ENCODE measurements at places on chromosomes 1 and 21.

- DNase-seq, result no peak
These were observed 607.8 kb upstream of the ADGRL2 start for GRCh38 chr1:81192647-81193642.

GRCh38 chr1:196376630-196377328 lies 231.5 kb downstream of the KCNT2 start:
- no peak for DNase-seq

GRCh38 chr1:199931666-199932377 lies 95.7 kb upstream of the NR5A2 start:
- no peak for DNase-seq

GRCh38 chr1:100847361-100848082 lies 47.1 kb downstream of the EXTL2 start:
- DNase-seq, result no peak

DNA sequence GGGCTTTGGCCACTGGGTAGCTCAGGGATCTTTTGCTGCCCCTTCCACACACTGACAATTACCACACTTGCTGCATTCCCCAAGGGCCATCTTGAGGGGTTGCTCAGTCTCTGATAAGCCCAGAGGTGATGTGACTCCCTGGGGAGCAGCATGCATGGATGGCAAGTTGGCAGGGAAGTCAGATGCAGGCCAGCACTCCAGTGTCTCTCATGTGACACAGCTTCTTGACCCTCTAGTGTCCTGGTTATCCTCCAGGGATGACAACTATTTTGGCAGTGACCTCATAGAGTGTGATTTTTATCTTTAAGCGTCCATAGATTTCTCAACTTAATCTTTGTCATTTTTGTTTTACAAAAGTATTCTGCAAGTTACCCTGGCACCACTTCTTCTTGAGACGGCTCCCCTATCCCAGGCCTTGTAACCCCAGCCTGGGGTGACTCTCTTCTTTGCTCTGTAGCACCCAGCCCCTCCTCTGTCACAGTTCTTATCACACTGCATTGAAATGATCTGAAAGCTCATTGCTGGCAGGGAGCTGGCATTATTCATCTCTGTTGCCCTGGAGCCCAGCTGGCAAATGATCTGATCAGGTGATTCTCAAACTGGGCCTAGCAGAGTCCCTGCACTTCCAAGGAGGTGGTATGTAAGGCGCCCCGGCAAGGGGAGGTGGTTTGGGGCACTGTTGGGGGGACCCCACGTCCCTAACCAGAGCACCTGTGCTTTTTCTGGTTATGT lies 72.6 kb downstream of the TENT5C start:
- DNase-seq, result no peak

DNA sequence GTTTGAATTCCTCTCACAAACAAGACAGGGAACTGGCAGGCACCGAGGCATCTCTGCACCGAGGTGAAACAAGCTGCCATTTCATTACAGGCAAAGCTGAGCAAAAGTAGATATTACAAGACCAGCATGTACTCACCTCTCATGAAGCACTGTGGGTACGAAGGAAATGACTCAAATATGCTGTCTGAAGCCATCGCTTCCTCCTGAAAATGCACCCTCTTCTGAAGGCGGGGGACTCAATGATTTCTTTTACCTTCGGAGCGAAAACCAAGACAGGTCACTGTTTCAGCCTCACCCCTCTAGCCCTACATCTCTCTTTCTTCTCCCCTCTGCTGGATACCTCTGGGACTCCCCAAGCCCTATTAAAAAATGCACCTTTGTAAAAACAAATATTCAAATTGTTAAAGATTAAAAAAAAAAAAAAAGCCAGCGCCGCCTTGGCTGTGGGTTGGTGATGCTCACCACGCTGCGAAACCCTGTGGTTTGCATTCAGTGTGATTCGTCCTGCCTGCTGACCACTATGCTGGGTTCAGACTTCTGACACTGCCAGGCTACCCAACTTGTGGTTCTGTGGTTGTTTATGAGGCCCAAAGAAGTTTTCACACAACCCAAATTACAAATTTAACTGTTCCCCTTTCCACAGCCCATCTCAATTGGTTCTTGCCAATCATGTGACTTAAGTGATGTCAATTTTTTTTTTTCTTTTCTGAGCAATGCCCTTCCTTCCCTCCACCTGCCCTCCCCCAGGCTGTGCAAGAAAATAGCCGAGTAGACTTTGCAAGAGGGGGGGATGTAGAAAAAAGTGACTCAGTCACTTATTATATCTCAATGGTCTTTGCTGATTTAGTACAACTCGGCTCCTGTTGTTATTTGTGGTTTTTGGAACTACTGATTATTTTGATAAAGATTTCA lies at the start of gene RUNX1:
Gene RUNX1 (minus strand): TSS at position 597 of the 912 bp plus-strand sequence.
- DNase-seq, result no peak

- DNase-seq, result no peak
These were observed 5.1 kb upstream of the GBP5 start for GRCh38 chr1:89277725-89278124.

GRCh38 chr1:109112056-109112651 lies 1.8 kb upstream of the ELAPOR1 start:
- DNase-seq, result no peak

DNA sequence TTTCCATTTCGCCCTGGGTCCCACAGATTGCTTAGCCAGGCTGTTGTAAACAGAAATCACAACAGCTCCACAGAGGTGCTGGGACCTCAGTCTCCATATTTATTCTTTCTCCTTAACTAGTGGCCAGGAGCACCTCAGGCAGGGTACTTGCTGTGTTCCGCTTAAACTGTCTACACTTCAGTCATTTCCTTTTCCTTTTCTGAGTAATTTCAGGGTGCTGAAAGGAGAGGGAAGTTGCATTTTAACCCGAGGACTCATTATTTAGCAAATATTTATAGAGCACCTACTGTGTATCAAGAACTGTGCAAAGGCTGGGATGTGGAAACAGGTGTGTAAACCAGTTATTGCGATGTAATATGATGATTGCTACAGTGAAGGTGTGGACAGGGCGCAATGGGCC lies 41.9 kb downstream of the ACP6 start:
- no peak for DNase-seq

- no peak for DNase-seq
These were observed 40.7 kb downstream of the CD2 start for GRCh38 chr1:116794804-116795481.

- no peak for DNase-seq
These were observed 70.2 kb downstream of the GADD45A start for GRCh38 chr1:67755160-67755559.

DNA sequence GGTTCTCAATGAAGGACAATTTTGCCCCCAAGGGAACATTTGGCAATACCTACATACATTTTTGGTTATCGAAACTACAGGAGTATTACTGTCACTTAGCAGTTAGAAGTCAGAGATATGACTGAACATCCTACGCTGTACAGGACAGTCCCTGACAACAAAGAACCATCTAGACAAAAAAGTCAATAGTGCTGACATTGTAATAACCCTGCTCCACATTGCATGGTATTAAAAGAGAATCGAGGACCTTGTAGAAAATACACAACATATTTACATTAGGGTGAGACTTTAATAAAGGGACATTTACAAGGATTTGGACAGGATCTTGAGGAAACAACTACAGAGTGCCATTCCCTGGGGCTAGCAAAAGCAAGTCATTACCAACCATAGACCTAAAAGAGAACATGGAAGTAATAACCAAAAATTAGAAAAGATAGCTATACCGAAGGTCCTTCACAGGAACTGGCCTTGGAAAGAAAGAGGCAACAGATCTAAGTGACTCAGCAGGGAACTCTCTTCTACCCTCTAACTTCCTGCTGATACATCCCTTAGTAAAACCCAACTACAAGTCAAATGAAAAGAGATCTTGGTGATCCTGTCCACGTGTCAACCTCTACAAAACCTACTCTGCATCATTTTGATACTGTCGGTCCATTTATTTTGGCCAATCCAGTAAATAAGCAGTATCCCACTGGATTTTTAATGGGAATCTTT lies 40.2 kb downstream of the ANGPTL3 start:
- no peak for DNase-seq

DNA sequence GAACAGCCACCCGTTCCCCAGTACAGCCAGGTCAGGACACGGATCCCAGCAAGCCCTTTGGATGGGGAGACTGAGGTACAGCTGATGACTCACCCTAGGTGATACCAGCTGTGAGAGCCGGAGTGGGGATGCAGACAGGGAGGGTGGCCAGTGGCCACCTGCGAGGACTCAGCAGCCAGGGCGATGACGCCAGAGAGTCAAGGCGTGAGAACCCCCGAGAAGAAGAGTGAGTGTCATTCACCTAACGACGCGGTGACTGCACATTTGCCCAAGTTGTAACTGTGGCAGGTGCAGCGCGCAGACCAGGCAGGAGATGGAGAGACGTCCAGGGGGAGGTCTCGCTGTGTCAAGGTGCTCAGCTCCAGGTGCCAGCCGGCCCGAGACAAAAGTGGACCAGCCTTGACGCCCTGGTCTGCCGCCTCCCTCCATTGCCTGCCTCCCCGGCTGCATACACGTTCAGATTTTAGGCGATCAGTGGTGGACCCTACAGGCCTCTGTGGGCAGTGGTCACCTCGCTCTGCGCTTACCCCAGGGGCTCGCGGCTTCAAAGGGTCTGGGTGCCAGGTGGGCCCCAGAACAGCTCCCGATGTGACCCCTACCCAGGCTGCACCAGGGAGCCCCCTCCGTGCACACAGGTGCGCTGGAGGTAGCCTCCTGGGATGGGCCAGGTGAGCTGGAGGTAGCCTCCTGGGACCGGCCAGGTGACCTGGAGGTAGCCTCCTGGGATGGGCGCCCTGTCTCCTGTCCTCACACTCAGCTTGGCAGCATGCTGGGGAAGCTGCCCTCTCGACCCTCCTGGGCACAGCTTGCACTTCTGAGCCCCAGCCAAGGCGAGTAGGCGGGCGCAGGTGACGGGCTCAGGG lies 11.9 kb downstream of the LRRC3 start:
- no peak for DNase-seq

- DNase-seq, result no peak
These were observed 670.5 kb downstream of the KIF26B start for GRCh38 chr1:245825128-245825901.

DNA sequence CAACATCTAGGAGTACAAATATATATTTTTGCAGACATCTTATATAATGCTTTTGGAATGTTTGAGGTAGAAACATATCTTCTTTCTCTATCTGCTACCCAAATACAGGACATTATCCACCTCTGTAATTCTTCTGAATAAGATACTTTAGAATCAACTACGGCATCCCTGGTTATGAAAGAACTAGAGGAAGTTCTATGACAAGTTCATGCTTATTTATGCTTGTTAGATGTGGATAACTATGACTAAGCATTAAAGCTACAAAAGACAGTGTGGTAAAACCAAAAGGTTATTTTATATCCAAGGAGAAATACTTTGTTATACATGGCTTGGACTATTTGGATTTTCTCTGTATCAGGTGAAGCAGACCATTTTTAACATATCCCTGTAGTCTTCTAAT lies 894.0 kb downstream of the KCNT2 start:
- DNase-seq, result no peak

- DNase-seq, result no peak
These were observed 3.4 kb downstream of the CFHR4 start for GRCh38 chr1:196891251-196891650.

DNA sequence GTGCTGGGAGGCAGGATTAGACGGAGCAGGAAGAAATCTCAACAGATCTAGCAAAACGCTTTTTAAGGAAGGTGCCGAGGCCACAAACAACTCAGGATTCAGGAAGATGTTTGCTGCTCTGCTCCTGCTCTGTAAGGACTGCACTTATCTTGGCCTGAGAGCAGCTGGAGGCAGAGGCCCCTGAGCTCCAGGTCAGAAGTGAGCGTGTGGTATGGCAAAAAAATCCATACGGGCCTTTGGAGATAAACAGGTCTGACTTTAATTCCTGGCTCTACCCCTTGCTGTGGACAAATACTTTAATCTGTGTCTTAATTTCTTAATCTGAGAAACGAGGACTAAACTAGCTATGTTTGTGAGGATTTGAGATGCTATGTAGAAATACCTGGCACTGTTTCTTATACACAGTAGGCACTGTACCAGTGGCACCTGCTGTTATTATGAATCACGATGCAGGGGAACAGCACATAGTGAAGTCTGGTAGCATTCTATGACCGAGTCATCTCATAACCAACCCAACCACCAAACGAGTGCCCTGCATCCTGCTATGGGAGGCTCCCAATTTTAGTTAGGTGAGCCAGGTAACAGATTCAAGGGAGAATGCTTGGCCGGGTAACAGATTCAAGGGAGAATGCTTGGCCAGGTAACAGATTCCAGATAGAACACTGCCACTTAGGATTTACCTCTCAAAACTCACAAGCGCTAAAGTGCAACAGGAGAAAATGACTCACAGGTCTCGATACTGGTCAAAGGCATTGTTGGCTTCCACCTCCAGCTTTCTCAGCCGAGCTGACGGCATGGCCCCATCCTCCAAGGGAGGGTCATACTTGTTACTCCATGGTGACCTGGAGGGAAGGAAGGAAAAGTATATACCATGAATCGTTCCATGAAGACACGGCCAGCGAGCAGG lies 65.9 kb downstream of the SLC66A1 start:
- no peak for DNase-seq

DNA sequence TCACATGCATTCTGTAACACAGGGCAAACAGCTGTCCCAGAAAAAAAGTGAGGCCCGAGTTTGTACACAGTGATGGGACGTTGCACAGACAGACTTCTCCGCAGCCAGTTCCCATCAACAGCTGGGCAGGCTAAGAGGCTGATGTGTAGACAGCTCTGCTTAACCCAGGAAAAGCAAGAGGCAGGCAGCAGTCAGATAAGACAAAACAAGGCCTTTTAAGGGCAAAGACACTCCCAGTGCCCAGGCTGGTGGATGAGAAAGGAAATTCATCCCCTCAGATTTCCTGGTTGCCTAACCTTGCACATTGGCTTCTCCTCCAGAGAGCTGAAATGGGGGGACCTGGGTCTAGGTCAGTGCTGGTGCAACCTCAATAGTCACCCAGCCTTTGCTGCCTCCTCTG lies 17.2 kb upstream of the PHLDA3 start:
- no peak for DNase-seq

DNA sequence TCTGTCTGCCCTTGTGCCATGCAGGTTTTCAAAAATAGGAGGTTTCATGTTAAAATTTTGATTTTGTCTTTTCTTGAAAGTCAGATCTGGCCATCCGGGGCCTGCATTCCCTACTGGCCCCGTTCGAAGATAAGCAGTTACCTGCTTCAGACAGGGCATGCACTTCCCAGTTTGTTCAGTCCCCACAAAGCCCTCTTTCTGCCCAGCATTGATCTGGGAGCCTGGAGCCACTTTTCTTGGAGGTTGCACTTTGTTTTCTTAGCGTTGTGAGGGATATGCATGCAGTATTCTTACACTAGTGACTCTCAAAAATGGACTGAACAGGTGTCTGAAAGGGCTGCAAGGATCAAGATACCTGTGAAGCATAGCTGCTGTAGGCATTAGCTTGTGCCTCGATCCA lies 11.5 kb downstream of the MOV10 start:
- no peak for DNase-seq

- DNase-seq, result no peak
These were observed 67.7 kb downstream of the PCP4 start for GRCh38 chr21:39934895-39935294.

- no peak for DNase-seq
These were observed 25.1 kb upstream of the LSS start for GRCh38 chr21:46253610-46254124.

GRCh38 chr21:25565272-25566211 lies 41.7 kb downstream of the MRPL39 start:
- no peak for DNase-seq
